Stimulated activated naive CD8-positive, alpha-beta T cell treated with anti-CD3 and anti-CD28 coated beads, Interleukin-15, Interleukin-2, amounts not matched to agents 100 U/mL and 50 U/mL, for 24 hours (primary cell): ENCODE measurements at places on chromosomes 11 and 22.

DNA sequence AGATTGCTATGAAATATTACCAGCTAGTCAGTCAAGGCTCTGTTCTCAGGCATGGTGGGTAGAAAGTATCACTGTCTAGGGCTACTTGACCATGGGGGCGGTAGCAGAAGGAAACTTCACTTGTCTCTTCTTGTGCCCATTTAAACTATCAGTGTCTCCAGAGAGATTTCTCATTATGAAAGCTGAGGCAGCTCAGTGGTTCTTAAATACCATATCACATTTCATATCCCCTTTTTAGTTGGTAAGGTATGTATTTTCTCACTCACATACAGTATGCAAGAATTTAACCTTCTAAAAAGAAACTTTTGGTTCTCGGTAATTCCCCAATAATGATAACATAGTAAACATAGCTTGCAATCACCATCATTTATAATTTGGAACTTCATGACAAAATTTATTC lies 1180.0 kb upstream of the TENM4 start:
- no peak for DNase-seq

DNA sequence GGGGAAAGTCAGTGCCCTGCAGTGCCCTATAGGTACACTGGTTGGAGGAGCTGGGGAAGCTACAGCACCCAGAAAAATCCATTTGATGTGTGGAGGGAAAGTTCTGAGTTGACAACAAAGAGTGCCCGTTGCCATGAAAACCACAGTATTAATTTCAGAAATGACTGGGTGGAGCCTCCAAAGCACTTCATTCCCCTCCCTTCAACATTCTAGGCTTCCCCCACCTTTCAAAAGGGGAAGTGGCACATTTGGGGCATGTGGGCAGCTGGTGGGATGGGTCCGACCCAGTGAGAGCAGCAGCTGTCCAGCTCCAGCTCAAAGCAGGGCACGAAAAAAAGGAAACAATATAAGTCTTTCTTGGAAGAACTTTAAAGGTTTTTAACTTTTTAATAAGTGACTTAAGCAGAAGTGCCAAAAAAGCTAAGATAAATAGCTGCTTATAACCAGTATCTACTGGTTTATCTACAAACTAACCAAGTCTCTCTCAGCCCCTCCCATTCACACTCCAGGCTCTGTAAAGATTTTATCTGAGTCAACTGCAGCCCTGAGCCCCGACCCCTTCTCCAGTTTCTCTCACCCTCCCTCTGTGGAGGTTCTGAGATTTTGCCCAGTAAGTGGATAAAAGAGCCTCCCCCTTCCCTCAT lies 9.0 kb upstream of the AHNAK start:
- DNase-seq = peak; percentile 70

- DNase-seq = no peak
Observed at GRCh38 chr22:44002324-44002723, 21.8 kb upstream of the PARVB start.

DNA sequence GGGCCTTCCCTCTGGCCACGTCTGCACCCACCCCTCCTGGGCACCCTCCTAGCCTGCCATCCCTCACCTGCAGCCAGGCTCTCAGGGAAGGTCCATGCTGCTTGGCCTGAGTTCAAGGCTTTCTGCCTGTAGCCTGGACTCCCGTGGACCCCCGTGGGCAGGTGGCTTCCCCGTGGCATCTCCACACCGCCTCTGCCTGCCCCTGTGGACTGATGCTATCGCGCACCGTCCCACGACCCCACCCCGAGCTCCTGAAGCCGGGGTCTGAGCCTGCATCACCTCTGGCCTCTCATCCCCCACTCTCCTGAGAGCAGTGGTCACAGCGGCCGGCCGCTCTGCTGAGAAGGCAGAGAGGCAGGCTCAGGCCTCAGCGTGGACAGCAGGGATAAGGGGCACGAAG lies 4.5 kb downstream of the IFITM5 start:
- no peak for DNase-seq

DNA sequence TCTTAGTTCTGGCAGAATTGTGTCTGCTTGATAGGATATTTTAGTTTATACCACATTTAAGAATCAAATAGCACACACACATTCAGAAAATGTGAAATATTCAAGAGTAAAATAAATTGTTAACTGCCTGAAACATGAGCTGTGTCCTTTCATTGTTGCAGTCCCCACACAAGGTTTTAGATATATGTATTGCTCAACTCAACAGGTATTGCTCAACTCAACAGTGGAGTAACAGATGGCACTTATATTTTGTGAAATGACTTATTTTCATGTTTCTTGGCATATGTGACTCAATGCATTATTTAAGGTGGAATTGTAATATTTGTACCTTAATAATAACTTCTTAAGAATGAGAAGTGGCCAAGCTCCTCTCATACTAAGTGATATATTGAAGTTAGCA lies 760.3 kb downstream of the CNTN5 start:
- no peak for DNase-seq

GRCh38 chr11:36615826-36616225 lies 17.8 kb upstream of the RAG2 start:
- DNase-seq = no peak

DNA sequence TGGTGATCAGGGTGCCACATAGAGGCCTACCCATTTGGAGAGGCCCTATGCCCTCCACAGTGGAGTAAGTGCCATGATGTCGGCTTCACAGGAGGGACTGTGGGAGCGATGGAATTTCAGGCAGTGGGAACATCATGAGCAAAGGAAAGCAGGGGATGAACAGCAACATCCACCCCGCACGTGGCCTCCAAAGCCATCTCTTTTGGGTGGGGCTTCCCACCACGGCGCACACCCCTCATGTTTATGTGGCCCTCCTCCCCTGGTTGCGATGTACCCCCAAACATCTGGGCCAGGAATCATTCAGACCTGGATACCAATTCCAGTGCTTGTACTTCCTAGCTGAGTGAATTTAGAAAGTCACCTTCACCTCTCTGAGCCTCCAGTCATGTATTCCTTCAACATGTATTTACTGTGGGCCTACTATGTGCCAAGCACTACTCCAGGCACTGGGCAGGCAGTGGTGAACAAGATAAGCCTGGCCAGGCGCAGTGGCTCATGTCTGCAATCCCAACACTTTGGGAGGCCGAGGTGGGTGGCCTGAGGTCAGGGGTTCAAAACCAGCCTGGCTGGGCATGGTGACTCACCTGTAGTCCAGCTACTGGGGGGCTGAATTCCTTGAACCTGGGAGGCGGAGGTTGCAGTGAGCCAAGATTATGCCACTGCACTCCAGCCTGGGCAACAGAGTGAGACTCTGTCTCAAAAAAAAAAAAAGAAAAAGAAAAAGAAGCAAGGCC lies 1.8 kb upstream of the MAFF start:
- DNase-seq = no peak

- DNase-seq = no peak
Observed at GRCh38 chr11:129751511-129751910, 64.1 kb upstream of the TMEM45B start.

DNA sequence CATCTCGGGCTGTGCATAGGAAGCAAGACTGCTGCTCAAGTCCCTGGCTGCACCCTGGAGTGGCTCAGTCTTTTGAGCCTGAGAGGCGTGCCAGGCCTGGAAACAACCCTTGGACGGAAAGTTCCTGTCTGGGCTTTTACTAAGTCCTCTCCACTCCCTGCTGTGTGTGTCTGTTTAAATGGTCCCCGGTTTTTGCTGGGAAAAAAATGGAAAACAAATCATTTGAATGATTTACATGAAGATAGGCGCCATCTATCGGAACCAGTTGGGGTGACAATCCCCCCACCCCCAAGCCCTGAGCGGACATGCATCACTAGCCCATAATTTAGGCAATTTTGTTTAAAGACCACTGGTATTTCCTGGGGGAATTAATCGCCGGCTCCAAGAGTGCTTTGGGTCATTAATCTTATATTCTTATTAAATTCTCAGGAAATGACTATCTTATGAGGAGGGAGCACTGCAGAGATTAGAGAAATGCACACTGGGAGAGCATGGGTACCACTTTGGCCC lies 2.7 kb upstream of the GAB2 start:
- peak; percentile 67 for DNase-seq

GRCh38 chr22:29004647-29005371 lies 56.8 kb downstream of the C22orf31 start:
- DNase-seq = no peak

GRCh38 chr11:17767914-17768313 lies 33.3 kb downstream of the KCNC1 start:
- no peak for DNase-seq

- no peak for DNase-seq
Observed at GRCh38 chr11:28343304-28344233, 235.4 kb downstream of the METTL15 start.

DNA sequence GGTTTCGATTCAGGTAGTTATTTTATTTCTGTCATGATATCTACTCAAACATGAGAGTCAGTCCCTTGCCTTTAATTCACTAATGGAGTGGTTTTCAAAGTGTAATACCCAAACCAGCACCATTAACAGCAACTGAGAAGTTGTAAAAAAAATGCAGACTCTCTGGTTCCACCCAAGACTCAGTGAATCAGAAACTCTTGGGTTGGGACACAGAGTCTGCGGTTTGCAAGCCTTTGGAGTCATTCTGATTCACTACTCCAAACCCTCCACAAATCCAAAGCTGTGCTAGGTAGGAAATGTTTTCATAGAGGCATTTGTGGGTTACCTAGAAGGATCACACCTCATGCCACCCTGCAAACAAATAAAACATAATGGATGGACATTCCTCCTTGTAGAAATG lies 340.1 kb downstream of the NTM start:
- DNase-seq = no peak

- no peak for DNase-seq
Observed at GRCh38 chr11:17161515-17161914, 46.3 kb downstream of the PIK3C2A start.

GRCh38 chr22:36206255-36206654 lies 4.6 kb upstream of the APOL4 start:
- no peak for DNase-seq

GRCh38 chr22:32996276-32996675 lies 61.9 kb downstream of the SYN3 start:
- DNase-seq = no peak

- peak; percentile 1 for DNase-seq
Observed at GRCh38 chr11:12166299-12167060, 56.1 kb downstream of the MICAL2 start.

- DNase-seq = no peak
Observed at GRCh38 chr22:38153821-38154562, 27.6 kb downstream of the PLA2G6 start.

DNA sequence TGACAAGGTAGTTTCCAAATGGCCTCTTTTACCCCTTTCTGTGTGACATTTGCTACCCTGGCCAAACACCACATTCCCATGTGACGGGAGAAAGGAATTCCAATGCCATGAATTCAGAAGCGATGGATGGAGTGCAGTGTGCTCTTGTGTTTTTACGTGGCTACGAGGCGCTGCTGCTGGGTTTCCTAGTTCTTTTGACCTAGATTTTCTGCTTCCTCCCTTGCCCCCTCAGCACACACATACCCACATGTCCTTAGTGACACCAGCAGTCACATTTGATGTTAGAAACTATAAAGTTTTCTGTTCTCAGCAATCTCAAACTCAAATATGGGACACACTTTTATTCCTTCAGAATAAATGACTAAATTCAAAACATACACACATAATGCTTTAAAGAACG lies 7.8 kb upstream of the TMA7B start:
- DNase-seq = no peak

DNA sequence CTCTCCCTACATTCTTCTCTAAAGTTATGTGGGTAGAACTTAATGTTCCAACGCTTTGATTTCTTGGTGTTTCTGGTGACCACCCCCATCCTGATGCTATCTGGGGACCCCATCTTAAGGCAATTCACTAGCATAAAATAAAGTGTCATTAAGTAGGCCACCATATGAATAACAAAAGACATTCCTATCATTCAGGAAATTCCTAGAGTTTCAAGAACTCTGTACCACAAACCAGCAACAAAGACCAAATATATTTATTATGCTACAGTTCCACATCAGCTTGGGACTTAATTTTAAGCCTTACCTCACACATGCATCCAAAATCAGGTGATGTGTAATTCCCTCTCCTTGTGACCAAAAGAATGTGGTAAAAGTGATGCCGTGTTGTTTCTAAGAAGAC lies 254.6 kb upstream of the LRRC4C start:
- DNase-seq = no peak

- peak; percentile 70 for DNase-seq
Observed at GRCh38 chr22:44181033-44181911, 547 bp downstream of the PARVG start.

- DNase-seq = no peak
Observed at GRCh38 chr11:20397281-20397680, 9.8 kb downstream of the PRMT3 start.

GRCh38 chr11:94678901-94679300 lies 89.3 kb upstream of the AMOTL1 start:
- no peak for DNase-seq

- DNase-seq = no peak
Observed at GRCh38 chr11:92948116-92948515, 21.3 kb upstream of the MTNR1B start.

GRCh38 chr11:886568-886967 lies 24.0 kb downstream of the CHID1 start:
- no peak for DNase-seq

GRCh38 chr11:106160494-106160893 lies 83.0 kb downstream of the AASDHPPT start:
- DNase-seq = no peak

- peak; percentile 80 for DNase-seq
Observed at GRCh38 chr11:12281571-12282478, 95.5 kb upstream of the PARVA start.

DNA sequence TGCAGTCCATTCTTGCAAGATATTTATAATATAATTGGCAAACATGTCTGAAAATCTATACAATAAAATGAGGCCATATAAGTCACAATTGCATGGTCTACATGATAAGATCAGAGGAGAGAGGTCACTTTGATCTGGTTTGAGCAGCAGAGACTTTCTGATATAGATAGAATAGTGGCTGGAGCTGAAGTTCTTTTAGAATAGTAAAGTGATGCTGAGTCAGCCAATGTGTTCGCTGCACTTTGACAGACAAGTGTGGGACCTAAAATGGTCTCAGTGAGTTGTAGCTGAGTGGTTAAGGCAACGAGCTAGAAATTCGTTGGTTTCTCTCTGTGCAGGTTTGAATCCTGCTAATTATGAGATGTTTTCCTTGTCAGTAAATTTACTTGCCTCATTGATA lies 257.0 kb upstream of the C11orf87 start:
- no peak for DNase-seq

GRCh38 chr11:47448566-47449427 lies at the start of gene RAPSN:
RAPSN (minus strand) TSS chr11:47449136; CDS start chr11:47448964, 172 bp downstream.
- DNase-seq = no peak

GRCh38 chr11:85724748-85725465 lies 38.9 kb upstream of the CCDC89 start:
- DNase-seq = no peak

- DNase-seq = no peak
Observed at GRCh38 chr22:46446799-46447198, 90.6 kb downstream of the CELSR1 start.
